GM04504 (cell line): ENCODE measurements at places on chromosomes 3 and 15.
A peak's percentile ranks its signal among the peaks of the same experiment; 100 is the strongest.

GRCh38 chr3:23806534-23807423 is 1.0 kb downstream of the UBE2E1 start:
- DNase-seq: no peak

- DNase-seq: no peak
These were observed 175.9 kb downstream of the PDZRN3 start for GRCh38 chr3:73448761-73449301.

GRCh38 chr15:62464705-62465104 is 299.6 kb upstream of the C2CD4B start:
- DNase-seq: no peak

DNA sequence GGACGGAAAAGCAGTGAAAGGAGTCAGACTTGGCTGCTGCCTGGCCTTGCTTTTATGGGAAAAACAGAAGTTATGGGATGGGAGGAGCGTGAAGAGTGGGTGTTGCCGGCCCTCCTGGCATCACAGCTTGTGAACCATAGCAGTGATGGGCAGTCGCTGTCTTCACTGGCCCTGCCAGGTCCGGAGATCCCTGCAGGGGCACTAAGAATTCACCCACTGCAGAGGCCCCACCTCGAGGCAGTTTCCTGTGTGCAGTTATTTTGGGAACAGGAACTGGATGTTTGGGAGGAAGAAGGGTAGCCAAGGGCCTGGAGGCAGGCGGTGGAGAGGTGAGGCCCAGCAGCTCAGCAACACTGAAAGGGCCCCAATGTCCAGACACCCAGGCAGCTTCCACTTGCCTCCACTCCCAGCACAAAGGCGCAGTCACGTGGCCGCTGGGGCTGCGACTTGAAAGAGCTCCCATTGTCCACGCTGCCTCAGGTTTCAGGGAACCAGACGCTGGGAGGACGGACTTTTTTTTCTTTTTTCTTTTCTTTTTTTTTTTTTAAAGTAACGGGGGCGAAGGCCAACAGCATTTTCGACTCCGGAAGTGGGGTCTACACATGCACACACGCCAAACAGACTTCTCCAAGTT is 255.6 kb downstream of the ZNF621 start:
- no peak for DNase-seq

- DNase-seq: no peak
These were observed 77.6 kb upstream of the HRH1 start for GRCh38 chr3:11076711-11077110.

DNA sequence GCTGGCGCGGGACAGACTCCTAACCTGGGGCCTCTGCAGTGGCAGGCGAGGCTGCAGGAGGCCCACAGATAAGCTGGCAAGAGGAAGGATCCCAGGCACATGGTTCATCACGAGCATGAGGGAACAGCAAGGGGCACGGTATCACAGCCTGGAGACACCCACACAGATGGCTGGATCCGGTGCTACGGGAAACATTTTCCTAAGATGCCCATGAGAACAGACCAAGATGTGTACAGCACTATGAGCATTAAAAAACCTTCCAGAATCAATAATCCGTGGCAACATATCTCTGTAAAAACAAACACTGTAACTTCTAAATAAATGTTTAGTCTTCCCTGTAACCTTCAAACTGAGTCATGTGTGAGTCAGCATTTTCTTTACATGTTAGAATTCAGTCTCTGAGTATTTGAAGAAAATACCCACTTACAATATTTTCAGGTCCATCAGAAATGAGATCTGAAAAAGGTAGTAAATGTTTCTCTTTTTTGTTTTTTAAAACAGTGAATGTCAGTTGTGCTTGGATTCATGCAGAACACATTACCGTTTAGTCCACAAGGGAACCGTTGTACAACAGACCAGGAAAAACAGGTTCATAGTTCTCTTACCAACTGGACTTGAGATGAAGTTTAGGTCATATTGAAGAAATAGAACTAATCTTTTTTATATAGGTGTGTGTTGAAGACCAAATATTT is 75.9 kb downstream of the BOC start:
- DNase-seq: peak; percentile 45

GRCh38 chr3:194395212-194395611 is 3.9 kb downstream of the GP5 start:
- no peak for DNase-seq

DNA sequence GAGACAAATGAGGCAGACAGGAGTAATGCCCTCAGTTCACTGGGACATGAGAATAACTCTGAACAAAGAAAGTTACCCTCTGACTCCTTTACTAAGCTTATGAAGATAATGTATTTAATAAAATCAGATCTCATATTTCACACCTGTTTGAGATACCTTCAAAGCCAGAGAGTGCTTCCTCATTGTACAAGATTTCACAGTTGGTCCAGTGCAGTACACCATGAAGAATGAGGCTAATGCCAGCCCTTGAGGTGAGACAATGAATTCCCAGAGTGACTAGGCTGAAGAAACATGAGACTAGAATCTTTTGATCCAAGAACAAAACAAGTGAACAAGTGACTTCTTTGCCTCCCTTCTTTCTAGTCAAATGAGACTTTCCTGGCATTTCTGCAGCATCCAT is 1133.8 kb downstream of the TUSC7 start:
- DNase-seq: no peak

- DNase-seq: no peak
These were observed 219.8 kb downstream of the STT3B start for GRCh38 chr3:31752305-31753049.

- peak; percentile 7 for DNase-seq
These were observed 12.9 kb downstream of the NISCH start for GRCh38 chr3:52468336-52468735.

GRCh38 chr15:80906159-80906766 is 83.4 kb downstream of the MESD start:
- DNase-seq: no peak

DNA sequence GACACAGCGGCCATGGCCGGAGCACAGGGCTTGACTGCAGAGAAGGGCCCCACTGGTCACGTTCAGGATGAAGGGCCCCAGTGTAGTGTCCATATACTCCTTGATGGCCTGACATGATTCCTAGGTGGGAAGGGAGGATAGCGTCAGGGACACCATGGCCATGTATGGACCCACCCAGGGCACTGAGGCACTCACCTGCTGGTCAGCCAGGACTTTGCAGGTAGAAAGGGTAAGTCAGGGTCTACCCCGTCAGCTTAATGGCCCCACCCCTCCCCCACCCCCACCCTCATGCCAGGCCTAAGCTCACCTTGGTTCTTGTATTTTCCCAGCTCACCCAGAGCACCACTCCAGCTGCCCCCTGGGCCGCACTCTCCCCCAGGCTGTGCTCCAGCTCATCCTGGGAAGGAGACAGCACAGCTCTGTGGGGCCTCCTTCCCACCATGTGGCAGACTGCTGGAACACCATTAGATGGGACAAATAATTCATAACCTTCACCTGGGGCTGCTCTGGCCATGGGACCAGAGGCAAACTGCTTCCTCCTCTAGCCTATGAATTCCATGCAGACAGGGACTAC is 1.6 kb upstream of the HYAL3 start:
- DNase-seq: no peak

GRCh38 chr3:81363816-81364215 is 397.6 kb downstream of the GBE1 start:
- DNase-seq: no peak

- no peak for DNase-seq
These were observed 876 bp downstream of the PLSCR1 start for GRCh38 chr3:146543461-146544001.

DNA sequence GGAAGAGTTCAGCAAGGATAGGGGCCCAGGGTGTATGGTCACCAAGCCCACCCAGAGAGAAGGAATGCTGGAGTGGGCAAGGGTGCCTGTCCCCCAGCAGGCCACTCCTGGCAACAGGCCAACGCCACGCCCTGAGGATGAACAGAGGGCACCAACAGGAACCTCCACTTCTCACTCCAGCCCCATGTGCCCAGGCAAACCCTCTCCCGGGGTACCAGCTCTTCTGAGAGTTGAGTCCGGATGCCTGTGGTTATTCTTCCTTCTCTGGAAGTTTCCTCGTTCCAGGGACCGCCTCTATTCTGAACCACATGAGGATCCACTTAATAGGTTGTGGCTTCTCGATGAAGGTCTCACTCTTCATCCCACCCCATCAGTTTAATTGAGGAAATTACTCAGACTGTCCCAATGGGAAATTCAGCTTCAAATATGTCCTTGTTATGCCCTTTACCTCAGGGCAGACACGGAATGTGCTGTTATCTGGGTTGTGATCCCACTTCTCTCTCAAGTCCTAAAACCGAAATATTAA is 114.3 kb downstream of the LIPC start:
- DNase-seq: no peak

DNA sequence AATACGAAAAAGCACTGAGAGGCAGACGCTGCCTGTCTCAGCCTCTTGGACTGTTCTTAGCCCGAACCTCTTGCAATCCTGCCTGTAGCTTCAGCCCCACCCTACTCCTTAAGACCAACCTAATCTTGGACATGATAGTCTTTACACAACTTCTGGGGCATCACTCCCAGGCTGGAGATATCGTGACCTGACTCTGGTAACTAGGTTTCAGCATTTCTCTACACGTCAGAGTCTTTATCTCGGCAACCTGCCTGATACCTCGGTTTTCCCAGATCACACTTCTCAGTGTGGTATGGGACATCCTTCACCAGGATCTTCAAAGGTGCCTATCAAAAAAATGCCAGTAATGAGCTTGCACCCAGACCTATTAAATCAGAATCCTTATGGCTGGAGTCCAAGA is 590.2 kb upstream of the KCNMB2 start:
- no peak for DNase-seq

DNA sequence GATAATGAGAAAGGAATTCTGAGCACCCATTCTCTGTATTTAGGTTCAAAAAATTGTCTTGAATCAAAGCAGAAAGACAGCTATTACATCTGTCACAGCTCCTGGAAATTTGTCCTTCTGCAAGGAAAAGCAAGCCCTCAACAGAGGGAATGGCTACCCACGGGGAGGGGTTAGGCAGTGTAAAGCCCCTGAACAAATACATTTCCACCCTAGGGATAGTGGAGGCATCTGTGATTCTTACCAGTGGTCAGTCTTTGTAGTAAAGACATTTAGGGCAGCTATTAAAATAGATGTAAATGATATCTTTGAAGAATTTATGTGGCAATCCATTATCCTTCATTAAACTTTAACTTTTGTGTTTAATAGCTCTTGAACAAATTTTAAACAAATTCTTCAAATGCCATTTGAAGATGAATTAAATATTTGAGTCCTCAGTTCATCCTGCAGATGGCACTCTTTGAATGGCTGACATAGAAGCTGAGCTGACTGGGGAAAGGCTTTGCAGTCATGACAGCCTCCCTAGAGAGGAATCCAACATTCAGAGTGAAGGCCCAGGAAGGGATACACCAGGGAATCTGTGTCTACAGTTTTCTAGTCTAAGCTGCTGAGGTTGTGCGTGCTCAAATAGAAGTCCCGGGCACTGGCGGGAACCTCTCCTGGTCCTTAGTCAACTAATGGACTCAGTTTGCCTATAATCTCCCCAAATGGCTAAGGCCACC is 359.7 kb upstream of the ROPN1 start:
- DNase-seq: peak; percentile 49

DNA sequence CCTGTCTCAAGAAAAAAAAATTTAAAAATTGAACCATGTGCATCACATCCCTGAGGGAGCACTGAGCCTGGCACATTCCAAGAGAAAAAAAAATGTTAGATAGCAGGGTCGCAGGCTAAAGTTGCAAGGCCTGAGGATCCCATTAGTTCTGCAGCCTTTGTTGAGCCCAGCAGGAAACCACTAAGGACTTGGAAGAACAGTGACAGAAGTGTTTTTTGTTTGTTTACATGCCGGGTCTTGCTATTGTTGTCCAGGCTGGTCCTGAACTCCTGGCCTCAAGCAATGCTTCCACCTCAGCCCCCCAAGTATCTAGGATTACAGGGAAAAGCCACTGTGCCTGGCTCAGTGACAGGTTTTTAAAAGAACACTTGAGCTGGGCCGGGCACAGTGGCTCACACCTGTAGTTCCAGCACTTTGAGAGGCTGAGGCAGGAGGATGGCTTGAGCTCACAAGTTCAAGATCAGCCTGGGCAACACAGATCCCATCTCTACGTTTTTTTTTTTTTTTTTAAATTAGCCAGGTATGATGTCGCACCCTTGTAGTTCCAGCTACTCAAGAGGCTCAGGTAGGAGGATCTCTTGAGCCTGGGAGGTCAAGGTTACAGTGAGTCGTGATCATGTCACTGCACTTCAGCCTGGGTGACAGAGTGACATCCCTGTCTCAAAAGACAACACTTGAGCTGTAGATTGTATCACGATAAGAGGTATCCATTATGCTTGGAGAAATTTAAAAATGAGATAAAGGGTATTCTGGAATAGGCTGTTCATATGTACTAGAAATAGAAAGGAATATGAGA is 15.2 kb downstream of the CHAC1 start:
- DNase-seq: no peak

- no peak for DNase-seq
These were observed 547.6 kb downstream of the FOXP1 start for GRCh38 chr3:71035886-71036285.

GRCh38 chr3:852033-852432 is 240.8 kb upstream of the CNTN6 start:
- no peak for DNase-seq

DNA sequence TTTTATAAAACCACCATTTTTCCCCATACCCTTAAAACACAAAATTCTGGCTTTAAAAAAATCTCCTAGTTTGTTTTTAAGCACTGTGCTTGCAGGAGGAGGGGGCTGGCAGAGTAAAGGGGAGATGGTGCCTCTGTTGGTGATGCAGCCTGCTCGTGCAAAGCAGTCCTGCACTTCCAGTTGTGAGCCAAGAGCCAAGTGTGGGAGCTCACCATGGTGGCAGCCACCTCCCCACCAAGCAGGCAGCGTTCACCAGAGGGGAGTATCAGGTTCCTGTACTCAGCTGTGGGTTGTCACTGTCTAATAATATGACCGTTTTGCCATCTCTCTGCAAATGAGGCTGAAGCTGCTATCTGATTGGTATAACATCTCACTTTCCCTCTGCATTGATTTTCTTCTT is 164.8 kb downstream of the SYNPR start:
- DNase-seq: no peak

- DNase-seq: no peak
These were observed 355.5 kb downstream of the TIGIT start for GRCh38 chr3:114649331-114649730.

DNA sequence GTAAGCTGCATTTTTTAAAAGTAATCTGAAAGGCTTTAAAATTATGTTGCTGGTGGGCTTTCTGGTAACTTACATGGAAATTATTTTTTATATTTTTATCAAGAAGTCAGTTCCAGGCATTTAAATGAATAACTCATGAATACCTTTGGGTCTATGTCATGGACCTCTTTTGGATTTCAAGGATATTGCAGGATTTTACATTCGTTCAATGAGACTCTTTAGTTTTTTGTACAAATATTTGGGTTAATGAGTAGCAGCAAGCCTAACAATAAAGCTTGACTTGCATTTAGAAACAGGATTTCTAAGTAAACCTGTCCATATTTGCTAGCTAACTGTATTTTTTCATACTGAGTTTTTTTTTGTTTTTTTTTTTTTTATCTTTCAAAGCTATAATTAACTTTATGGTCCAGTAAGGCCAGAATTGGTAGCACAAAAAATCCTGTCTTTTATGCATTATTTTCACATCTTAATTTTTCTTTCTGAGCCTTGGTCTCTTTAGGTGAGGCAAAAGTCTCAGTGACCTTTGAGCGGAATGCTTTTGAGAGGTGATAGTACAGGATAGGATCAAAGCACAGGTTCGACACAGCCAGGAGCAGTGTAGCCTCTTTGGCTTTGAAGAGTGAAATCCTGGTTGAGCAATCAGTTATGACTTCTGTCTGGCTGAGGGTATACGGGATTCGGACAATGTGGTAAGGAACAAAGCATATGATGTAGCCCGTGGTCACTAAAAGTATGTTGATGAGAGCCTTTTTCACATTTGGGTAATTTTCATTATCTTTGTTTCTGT is 4.8 kb downstream of the GPR171 start:
- no peak for DNase-seq

GRCh38 chr15:57198654-57199291 is 177.5 kb upstream of the CGNL1 start:
- no peak for DNase-seq
